AML-193 (cell line): ENCODE measurements at places on chromosomes 11 and 22.

DNA sequence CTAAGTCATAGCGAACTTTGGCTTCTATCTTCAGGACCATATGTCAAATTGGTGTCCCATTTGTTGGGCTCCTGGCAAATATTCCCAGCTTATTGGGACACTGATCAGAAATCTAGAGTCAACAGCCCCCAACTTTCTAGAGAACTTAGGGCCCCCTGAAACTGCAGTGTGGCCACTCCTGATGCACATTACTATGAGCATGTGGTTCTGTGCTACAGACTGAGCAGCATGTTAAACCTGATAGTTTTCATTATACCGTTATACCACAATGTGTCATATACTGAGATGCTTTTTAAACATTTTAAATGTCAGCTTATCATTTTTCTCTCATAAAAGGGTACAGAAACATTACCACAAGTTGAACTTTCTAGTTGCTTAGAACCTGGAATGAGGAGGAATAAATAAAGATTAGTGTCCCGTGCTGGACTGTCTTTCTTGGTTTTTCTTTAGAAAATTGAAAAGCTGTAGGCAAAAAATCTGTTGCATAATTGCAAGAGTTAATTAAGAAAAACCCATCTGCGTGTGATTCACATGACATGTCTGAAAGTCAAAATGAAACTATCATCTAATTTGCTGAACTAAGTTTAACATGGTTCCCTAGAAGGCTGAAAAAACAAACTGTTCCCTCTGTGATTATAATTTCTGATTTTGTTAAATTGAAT lies 16.4 kb upstream of the CTSC start:
- no peak for DNase-seq

GRCh38 chr11:34250732-34251588 lies 106.8 kb downstream of the ABTB2 start:
- DNase-seq: no peak

DNA sequence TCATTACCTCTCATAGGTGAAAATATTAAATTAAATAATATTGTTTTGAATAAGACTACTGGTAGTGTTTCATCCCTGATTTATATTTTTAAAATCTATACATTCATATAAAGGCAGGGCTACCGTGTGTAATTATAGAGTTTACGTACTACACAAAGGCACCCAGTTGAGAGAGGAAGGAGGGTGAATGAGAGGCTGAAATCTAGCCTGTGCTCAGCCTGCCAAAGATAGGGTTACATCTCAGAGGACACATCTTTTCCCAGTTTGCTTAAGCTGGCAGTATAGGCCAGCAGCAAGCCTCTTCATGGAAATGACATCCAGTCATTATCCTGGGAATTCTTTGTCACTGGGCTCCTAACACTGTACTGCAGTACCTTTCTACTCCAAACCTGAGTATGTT lies 7.5 kb upstream of the B3GNT6 start:
- no peak for DNase-seq

GRCh38 chr22:36775586-36775963 lies 344 bp downstream of the IFT27 start:
- no peak for DNase-seq

- DNase-seq: no peak
Observed at GRCh38 chr22:50656122-50657070, 16.2 kb upstream of the SHANK3 start.

- DNase-seq: no peak
Observed at GRCh38 chr22:42939451-42939881, 75.5 kb downstream of the PACSIN2 start.

GRCh38 chr11:109960831-109961230 lies 132.4 kb upstream of the ZC3H12C start:
- no peak for DNase-seq

- no peak for DNase-seq
Observed at GRCh38 chr11:96373826-96374225, 15.9 kb downstream of the CCDC82 start.

- DNase-seq: peak; percentile 72
Observed at GRCh38 chr11:74397501-74398243, 561 bp downstream of the PGM2L1 start.

DNA sequence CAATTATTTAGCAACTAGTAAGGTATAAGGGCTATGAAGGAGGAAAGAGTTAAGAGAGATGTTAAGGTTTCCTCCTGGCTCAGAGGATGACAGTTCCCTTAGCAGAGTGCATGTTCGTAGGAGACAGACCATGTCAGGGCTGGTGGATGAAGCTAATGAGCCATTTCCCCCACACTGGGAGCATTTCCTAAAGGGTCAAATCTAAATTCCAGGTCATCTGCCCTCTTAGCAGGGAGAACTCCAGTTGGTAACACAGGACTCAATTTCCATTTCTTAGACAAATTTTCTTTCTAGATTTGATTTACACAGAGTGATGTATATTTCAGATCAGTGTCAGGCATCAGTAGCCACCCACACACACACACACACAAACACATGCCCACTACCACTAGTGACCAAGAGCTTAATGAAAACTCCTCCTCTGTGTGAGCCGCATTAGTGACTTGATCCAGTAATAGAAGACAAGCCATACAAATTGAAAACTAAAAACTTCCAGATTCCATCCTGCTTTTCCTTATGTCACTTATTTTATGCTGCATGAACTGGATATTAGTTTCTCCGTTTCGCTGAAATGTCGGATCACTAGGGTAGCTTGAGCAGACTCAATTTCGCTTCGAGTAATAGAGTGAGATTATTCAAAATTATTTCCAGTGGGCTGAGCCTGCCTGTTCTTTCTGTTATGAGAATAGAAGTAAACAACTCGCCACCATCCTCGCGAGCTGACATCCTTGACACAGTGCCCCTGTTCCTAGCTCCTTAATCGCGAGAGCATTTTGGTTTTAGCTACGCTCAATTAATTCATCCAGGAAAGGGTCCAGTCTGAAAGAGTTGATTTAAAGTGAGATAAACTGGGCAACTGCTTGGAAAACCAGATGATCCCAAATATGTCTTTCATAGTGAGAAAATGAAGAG lies 582.6 kb downstream of the SOX6 start:
- no peak for DNase-seq

DNA sequence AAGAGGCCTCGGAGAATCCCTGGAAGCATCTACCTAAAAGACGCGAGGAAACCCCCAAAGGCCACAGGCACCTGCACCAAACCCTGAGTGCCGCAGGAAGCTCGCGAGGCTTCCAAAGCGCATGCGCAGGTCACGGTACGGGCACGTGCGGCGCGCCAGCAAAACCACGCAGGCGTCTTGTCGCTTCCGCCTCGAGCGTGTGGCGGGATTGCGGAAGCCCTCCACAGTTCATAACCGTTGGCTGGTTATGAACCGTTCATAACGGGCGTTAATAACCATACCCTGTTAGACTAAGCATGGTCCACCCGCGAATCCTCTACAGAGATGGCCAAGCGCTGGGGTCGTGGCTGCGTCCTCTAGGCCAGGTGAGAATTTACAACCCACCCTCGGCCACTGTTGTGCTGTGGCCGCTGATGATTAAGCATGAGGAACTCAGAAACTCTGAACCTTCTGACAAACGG lies 46.4 kb downstream of the MORC2 start:
- DNase-seq: no peak

DNA sequence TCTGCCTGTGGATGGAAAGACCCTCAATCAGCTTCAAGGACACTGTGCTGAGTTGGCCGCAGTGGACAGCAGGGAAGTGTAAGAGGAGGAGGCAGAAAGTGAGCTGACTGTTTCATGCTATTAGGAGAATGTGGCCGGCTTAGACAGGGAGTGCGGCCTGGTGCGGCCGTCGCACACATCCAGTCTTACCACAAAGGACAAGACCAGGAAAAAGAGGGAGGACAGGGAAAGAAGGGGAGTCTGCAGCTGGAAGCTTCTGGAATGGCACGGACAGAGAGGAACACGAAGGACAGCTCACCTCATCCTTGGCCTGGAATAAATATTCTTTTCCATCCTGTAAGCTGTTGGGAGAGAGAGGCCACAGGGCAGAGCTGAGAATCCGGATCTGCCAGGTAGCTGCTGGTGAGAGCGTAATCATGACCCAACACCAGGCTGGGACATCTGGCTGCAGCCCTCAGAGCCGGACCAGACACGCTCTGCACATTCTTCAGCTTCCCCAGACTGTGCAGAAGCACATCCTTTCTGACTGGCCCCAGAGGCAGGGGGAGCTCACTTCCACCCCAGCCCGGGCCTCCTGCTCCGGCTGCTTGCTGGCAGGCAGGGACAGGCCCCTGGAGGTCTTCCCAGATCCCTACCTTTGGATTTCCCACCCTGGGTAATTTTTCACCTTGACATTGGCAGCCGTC lies 8.6 kb upstream of the RBM4B start:
- DNase-seq: no peak

DNA sequence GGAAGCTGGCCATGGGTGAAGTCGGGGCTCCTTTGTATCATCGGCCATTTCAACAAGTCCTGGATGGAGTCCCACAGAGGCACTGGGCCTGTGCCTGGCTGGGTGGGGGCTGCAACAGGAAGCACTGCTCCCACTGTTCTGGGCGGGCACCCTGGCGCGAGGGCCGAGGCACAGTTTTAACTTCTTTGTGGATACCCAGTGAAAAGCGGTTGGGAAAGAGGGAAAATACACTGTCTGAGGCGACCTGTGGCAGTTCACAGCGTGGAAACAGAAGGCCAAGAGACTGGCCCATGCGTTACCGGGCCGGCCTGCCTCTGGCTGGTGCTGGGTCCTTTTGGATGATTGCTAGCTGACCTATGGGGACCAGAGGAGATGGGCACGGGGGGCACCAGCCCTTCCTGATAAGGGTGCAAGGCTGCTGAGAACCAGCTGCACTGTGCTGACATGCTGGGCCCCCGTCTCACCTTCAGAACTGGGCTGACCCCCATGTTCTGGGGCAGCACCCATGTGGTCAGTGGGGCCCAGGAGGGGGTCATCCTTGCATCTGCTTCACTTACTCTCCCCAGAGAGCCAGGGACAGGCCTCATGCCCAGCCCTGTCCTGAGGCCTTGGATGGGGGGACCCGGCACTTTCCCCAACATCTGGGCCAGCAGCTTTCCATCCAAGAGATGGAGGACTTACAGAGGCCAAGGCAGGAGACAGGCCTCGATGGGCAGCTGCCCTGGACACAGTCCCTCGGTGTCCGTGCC lies 4.2 kb downstream of the OVOL1 start:
- DNase-seq: no peak

- no peak for DNase-seq
Observed at GRCh38 chr11:59025097-59025496, 61.0 kb upstream of the GLYATL1B start.

DNA sequence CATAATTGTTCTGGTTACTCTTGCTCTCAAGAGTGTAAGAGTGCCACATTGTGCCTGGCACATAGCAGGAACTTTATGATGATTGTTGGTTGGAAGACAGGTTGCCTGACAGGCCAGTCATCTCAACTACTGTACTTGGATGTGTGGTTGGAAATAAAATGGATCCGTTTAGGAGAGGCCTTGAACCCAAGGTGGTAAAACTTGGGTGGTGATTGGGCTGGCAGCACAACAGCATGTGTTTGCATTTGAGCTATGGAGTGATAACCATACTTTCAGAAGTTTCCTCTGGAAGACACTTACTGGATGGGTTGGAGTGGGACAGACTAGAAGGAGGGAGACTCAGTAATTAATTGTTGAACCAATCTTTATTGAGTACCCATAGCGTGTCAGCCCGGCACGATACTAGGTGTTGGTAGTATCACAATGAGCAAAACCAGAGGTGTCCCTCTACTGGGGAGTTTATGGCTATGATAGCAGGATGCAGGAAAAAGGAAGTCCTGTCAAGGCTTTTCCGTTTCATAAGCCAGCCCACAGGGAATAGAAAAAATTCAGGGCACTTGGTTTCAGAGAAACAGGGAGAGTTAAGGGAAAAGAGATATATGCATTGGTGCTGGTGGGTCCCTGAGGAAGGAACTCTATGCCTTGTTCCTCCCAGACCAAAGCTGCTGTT lies 3.1 kb upstream of the TMEM109 start:
- no peak for DNase-seq

DNA sequence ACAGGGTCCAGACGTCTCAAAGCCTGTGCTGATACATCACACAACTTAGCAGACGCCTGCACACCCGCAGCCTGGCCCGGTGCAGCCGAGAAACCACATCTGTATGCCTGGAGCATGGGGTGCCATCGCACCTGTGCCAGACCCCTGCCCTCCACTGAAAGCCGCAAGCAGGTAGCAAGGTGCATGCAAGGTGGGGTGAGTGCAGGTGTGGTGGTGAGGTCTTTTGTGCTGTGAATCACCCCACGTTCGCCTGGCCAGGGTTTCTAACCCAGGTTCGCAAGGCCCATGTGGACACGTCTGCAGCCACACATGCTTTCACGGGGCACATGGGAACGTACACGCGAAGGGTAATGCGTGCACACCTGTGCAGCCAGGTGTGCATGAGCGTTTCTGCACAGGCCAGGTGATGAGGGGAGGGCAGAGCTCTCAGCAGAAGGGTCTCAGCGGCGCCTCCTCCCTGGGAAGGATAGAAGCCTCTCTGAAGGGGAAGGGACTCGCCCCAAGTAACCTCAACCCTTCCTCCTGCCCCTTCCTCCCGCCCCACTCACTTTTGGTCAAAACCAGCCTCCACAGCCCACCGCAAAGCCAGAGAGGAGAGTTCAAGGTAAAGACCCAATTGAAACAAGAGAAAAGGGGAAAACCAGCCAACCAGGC lies 19.5 kb downstream of the CBX7 start:
- DNase-seq: no peak

DNA sequence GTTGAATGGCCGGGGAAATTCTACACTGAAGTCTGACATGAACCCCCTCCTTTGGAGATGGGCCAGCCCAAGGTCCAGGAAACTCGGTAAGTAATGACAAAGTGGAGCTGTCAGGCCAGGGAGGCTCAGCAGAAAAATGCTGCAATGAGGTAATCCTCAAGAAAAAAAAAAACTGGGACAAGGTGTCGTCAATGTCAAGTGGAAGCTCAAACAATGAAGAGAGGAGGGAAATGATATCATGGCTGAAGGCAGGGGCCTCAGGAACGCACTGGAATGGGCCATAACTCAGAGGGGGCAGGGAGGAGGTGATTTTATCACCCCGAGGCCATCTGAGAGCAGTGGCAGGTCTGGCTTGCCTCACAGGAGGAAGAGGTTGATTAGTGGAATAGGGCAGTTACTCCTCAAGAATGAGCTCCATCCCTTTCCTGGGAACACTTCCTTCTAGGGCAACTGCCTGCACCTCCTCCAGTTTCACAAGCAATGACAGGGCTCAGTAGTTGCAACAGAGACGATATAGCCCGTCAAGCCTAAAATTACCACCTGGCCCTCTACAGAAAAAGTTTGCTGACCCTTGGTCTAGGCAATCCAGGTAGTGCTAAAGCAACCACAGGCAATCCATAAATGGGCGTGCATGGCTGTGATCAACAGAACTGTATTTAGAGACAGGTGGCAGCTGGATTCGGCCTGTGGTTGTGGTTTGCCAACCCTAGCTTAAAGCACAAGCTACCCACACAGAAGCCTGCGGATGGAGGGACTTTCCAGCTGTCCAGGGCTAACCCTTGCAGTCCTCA lies 65.2 kb downstream of the FBXO7 start:
- no peak for DNase-seq

GRCh38 chr11:113134626-113135025 lies 173.4 kb downstream of the NCAM1 start:
- no peak for DNase-seq

- no peak for DNase-seq
Observed at GRCh38 chr11:71156301-71156700, 96.1 kb downstream of the SHANK2 start.
